ENCODE measurements at places on chromosomes 5 and 9.
A peak's percentile ranks its signal among the peaks of the same experiment; 100 is the strongest.

GRCh38 chr9:130634801-130635200, 29.6 kb upstream of the PRDM12 start:
- DNase-seq = no peak

DNA sequence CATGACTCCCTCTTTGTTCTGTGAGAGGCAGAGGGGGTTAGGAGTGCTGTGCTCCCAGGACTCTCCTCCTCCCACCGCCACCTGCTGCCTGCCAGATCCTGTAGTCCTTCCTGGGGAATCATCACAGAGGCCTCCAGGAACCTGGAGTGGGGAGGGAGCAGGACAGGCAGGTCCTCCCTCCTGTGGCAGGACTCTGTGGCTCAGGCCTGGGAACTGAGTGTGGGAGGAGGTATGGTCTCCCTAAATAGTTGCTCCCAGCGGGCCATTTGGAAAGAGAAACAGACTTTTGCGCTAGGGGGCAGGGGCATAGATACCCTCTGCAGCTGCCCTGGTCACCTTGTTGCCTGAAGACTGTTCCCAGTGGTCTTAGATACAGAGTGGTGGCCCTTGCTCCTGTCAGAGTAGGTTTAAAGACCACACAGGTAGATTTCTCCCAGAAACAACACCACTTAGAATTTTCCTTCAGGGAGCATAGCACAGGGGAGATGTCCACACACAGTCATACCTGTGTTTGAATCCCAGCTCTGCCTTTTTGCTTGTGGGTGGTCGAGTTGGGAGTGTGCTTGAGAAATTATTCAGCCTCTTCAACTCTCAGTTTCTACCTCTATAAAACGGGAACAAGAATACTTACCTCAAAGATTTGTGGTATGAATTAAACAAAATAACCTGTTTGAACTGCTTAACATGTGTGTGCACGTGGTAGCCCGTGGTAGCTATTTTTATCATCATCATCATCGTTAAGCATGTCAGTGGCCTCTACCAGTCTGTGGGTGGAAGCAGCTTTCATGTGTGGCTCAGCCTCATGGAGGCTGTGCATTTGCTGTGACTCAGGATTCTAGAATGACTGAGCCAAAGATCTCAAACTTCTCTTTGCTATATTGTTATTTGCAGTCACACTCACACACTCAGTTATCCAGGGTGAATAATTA, 55.8 kb downstream of the SLC22A5 start:
- DNase-seq = peak; percentile 73

- DNase-seq = no peak
These were observed 314.5 kb upstream of the TLE4 start for GRCh38 chr9:79257228-79257781.

DNA sequence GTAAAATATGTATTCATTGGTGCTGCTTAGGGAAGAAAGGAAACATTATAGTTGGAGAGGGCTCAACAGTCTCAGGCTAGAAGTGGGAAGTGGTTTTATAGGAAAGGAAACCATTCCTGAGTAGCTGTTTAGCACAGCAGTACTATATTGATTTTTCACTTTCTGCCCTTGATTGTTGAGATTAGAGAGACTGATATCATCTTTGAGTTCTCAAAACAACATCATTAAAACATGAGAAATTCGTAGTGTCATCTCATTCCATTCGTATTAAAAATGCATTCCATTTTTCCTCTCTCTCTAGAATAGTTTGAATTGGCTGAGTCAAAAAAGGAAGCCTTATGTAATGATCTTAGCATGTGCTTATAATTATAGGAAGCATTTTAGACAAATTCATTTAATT, 14.1 kb downstream of the POLR3G start:
- no peak for DNase-seq

GRCh38 chr5:126094991-126095390, 328.2 kb upstream of the GRAMD2B start:
- DNase-seq = no peak

GRCh38 chr5:5103245-5103644, 36.9 kb upstream of the ADAMTS16 start:
- no peak for DNase-seq

DNA sequence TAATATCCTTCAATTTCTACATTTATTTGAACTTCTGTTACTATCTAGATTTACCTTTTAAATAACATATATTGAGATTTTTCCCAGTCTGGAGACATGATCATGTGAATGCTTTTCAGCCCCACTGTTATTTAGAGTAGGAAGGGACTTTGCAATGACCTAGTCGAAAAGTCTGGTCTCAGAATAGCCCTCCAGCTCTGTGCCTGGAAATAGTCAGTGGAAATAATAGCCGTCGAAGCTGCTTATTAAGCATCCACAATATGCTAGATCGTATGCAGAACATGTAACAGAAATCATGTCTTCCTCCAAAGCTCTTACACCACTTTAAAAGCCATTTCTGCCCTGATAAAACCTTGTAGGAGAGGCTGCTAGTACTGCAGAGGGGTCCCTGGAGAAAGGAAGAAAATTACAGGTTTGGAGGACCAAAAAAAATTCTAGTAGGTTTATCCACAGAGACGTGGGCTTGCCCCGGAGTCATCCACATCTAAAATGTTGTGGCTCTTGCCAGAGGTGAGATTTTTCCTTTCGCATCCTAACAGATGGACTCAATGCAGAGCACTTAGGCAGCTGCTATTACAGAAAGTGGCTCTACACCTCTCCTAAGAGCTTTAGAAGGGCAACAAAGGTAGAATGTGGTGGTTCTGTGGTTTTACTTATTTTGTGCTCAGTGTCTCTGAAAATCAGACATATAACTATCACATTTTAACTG, 2.5 kb upstream of the FGF1 start:
- DNase-seq = no peak

GRCh38 chr9:131585375-131585774, 40.1 kb downstream of the PRRT1B start:
- DNase-seq = no peak

GRCh38 chr5:53560028-53560427, 411 bp upstream of the NDUFS4 start:
- DNase-seq = no peak

DNA sequence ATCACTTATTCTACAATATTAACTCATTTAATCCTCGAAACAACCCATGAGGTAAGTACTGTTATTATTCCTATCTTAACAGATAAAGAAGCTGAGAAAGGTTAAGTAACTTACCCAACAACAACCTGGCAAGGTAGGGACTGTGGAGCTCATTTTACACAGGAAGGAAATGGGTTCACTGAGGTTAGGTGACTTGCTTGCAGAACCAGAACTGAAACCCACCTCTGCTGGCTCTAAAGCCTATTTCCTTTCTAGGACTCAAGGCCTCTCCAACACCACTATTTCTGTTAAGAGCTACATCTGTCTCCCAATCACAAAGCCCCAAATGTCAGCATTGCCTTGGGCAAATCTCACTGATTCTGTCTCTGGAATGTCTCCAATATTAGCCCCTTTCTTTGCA, 38.9 kb upstream of the IFNK start:
- DNase-seq = no peak

DNA sequence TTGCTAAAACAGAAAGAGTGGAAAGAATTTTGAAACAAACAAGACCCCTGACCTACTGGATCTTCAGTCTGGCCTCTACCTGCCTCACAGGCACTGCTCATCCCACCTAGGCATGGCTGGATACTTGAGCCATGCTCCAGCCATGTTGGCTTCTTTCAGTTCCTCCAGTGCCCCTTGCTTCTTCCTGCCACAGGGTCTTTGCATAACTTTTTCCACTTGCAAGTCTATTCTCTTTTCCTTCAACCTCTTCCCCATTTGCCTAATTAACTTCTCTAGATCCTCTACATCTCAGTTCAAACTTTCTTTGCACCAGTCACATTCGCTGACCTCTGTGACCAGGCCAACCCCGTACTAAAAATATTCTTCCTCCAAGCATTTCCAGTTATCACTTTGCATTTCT, 50.4 kb downstream of the STARD4 start:
- DNase-seq = no peak

DNA sequence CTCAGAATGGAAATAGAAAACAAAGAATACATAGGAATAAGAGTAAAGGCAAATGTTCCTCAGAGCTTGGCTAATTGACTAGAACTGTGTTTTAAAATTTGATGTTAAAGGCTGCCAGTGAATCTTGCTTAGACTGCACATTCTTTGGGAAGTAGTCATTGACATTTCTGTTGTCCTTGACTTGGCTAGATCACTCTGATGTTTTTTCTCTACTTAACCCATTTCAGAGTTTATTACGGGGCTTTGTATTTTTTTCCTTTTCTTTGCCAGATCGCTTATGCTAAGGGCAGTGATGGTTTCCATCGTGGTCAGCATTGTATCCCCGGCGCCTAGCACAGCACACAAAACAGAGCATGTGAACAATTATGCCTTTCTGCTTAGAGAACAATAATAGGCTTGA, 1126.7 kb upstream of the CDH9 start:
- no peak for DNase-seq

DNA sequence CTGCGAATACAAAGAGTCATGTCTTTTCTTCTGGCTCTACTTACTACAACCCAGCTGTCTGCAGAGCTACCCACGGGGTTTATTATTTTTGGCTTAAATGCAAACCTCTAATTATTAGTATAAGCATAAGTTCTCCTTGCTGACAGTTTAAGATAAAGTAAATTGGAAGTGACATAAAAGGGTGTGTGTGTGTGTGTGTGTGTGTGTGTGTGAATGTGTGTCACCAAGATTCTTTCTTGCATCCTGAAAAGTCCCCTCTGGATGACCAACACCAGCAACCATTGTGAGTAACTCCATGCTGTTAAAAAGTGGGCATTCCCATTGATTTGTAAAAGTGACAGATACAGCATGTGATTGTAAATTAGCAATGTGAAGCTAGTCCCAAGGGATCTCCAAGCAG, 803.8 kb upstream of the ZNF608 start:
- DNase-seq = no peak

GRCh38 chr5:14267991-14268708, 125.0 kb downstream of the TRIO start:
- DNase-seq = peak; percentile 76

DNA sequence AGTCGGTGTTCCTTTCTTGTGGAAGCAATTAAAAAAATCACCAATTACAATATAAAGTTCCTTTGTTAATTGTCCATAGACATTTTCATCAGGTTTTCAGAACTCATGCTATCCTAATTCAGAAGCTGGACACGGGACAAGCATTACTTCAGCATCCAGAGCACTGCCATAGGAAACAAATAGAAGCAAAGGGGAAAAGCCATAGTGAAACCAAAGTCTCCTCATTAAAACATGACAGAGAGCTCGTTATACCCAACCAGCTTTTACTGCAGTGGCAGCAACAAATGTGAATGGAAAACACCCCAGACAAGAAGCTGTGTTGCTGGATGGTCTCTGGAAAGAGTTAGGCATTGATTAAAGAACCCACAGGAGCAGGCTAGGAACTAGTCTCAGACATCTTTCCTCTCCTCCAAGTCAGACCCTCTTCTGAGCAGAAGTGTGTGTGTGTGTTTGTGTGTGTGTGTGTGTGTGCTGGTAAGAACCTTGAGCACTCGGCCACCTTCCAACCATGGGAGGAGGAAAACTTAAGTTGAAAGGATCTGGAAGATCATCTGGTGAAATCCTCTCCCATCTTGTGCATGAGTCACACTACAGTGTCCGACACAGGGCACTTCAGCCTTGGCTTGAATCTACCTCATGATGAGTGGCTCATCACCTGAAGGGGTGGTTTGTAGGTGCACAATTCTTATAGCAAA, 162.6 kb upstream of the ADAMTS16 start:
- no peak for DNase-seq

DNA sequence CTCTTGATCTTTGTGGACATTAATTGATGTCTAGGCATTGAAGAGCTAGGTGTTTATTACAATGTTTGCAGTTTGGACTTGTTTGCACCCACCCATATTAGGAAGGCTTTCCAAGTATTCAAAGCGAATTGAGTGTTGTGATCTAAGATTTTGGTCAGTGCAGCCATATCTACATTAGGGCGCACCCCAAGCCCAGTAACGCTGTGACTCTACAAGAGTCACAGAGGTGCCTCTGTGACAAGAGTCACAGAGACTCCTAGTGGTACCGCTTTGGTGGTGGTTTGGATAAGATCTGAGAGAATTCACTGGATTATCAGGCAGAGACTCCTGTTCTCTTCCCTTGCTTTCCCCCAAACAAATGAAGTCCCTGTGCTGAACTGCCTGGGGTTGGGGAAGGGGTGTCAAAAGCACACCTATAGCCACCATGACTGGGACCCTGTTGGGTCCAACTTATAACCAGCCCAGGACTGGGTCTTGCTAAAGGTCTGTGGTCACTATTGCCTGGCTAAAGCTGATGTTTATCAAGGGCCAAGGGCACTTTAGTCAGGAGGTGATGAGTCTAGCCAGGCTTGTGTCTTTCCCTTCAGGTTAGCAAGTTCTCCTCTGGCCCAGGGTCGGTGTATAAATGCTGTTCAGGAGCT, 114.1 kb upstream of the RIOK2 start:
- peak; percentile 16 for DNase-seq

DNA sequence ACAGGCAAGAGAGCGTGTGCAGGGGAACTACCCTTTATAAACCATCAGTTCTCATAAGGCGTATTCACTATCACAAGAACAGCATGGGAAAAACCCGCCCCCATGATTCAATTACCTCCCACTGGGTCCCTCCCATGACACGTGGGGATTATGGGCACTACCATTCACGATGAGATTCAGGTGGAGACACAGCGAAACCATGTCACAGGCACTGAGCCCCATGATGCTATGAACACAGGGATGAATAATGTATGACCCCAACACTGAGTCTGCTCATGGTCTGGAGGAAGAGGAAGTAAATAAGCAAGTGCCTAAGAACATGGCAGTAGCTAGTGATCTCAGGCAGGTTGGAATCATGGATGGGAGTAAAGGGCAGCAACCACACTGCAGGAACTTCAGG, 281.0 kb upstream of the ZNF462 start:
- no peak for DNase-seq

- DNase-seq = no peak
These were observed 61.6 kb upstream of the DAB2 start for GRCh38 chr5:39486361-39486760.

DNA sequence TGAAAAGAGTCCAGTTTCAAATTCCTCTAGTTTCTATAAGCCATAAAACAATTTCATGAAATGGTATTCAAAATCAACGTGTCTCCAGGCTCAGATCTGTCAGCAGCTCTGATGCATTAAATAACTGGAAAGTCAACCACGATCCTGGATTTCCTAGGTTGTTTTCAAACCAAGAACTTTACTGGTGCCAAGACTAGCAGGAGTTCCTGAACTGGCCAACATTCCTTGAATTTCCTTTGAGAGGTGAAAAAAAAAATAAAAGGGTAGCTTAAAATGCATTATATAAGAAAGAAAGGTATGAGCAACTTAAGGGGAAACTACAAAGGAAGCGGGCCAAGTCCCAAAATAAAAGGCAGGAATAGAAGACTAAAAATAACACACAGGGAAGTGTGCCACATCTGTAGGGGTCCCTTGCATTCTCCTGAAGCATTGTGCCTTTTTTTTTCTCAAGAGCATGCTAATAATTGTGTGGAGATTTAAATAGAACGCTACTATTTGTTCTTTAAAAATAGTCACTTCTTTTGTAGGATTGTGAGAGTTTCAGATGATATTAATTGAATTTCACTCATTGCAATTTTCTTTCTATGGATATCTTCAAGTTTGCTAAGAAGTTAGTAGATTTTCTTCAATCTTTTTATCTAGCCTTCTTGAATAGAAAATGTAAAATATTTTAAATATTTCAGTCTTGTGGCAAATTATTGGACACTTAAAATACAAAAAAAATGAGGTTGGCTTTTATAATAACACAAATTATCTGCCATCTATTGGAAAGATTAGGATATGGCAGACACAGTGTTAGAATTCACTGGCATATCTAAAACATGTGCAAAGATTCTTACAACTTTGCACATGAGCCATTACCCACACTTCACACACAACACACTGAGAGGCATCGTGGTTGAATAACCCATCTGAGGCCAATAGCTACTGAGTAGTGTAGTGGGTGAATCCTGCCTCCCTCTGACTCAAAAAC, 15.3 kb downstream of the ESM1 start:
- DNase-seq = no peak

GRCh38 chr9:3492214-3492613, 33.6 kb downstream of the RFX3 start:
- no peak for DNase-seq
